ENCODE measurements at places on chromosomes 12 and 14. TPM values are rescaled to one million over a fixed set of nuclear protein-coding genes. Genes with fewer than 3 reads are reported as not detected.

- DNase-seq = peak; percentile 81
These were observed 10.3 kb upstream of the SERPINA3 start for GRCh38 chr14:94601884-94602391.

DNA sequence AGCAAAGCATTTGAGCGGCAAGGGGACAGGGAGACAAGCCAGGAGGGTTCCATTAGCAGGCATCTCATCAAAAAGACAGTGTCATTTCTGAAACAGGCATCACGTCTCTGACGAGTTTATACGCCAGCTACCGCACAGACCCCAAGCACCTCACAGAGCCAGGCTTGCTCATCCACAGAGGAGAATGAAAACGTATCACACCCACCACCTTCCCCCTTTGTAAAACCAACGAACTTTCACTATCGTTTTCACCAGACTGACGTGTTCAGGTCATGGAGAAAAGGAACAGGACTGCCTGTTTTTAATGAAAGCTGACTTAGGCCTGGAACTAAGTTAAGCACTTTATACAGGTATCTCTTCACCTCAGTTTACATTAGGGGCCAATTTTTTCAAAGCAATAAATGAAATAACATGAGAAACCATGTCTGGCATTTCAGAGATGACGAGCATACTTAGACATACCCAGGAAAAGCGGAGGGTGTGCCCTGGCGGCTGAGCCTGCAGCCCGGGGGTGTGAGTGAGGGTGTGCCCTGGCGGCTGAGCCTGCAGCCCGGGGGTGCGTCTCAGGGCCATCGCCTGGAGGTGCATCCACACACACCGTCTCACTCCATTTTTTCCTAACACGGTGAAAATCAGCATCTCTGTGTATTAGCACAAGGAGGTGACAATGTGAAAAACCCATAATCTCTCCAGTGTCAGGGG, 41.9 kb downstream of the STX2 start:
- no peak for DNase-seq

Gene TAS2R9
- total RNA-seq = not detected

DNA sequence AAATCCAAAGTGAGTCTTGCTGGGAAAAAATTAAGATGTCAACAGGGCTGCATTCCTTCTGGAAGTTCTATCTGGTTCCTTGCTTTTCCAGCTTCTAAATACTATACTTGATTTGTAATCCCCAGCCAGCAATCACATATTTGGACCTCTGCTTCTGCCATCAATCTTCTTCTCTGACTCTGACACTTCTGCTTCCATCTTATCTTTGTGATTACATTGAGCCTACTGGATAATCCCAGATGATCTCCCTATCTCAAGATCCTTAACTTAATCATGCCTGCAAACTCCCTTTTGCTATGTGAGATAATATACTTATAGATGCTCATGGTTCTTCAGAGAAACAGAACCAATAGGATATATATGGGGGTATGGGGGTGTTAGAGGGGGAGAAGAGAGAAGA, 49.9 kb upstream of the ZDHHC17 start:
- no peak for DNase-seq

- no peak for DNase-seq
These were observed 354.2 kb downstream of the TMEM132D start for GRCh38 chr12:129549656-129550055.

DNA sequence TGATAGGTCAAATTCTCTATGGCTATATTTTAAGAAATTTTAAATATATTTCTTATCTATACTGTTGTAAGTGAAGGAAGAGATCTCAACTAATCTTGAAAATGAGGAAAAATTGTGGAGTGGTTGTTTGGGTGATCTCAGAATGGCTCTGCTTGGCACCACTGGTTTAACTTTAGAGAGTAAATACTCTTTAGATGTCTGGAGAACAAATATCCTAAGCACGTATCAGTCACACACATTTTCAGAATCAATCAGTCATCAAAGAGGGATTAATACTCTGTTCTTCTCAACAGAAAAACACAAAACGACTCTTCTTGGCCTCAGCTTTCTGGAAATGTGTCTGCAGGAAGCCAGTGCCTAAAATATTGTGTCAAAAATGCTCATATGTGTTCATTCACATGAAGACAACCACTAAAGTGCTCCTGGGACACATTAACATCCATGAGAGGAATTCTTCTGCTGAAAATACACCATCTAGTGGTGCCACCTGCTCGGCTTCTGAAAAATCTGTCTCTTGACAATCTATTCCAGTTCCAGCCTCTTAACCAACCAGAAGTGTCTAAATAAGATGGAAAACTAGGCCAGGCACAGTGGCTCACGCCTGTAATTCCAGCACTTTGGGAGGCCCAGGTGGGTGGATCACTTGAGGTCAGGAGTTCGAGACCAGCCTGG, 81.1 kb upstream of the CCDC198 start:
- no peak for DNase-seq

- DNase-seq = peak; percentile 70
These were observed 41.9 kb upstream of the FKBP4 start for GRCh38 chr12:2752676-2753371.

DNA sequence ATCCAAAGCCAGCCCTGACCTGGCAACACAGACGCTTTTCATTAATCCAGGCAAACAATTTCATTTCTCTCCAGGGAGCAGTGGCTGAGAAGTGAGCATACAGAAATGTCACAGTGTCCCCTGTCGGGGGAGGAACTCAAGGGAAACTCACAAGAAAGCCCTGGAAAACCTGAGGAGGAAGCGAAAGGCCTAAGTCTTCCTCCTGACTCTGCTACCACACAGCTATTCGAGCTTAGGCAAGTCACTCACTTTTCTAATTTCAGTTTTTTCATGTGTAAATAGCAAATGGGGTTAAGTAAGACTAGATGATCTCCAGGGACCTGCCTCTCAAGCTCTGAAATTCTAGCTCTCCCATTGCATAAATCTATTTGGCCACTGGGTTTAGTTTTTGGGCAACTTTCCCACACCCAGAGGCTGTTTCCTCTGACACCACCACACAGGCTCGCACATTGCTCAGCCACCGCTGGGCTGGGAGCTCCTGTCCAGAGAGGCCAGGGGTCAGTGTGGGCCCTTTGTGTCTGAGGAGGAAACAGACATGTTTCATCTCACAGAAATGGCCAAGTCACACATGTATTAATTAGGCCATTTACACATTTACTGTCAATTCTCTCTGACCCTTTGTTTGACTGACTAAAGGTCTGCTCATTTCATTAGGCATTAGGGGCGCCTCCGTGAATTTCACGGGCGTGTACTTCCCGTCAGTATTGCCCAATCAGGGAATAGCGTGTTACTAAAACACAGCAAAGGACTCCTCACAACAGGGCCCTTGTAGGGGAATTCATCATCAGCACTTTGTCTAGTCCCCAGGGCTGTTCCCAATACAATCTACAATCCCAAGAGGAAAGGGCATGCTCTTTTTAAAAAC, 9.8 kb upstream of the PNMA1 start:
- peak; percentile 99 for DNase-seq

Gene SERPINA12
- total RNA-seq = not detected

DNA sequence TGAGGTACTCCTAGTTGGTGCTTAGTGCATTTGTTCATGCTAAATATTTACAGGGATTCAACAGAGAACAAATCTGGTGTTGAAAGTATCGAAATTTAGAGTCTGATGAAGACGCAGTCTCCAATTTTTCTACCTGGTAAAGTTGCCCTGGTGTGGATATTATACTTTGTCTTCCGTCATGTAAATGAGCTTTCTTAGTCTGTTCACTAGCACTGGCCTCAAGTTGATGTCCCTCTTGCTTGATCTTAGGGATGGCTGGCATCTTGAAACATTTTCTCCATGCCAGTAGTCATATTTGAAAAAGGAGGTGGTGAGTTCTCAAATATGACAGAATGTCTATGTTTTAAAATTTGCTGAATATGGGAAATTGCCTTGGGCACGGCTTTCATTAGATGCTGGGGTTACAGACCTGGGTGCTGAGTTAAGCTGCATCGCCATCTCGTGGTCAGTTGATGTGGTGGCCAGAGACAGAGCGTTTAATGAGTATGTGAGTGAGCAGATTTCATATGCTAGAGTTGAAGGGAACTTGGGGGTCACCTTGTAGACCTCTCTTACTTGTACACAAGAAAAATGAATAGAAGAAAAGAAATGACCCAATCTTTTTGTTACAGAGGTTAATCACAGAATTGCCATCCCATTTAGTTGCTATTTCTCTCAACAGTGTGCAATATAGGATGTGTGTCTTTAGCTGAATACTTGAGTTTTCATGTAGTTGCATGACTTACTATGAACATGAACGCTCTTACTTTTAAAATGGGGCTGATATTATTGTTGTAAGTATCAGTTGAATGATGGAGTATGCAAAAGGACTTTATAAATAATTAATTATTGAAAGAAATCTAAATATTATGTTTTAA, 172.8 kb upstream of the DCN start:
- peak; percentile 82 for DNase-seq

GRCh38 chr14:47596860-47597259, 78.5 kb downstream of the MDGA2 start:
- DNase-seq = no peak

DNA sequence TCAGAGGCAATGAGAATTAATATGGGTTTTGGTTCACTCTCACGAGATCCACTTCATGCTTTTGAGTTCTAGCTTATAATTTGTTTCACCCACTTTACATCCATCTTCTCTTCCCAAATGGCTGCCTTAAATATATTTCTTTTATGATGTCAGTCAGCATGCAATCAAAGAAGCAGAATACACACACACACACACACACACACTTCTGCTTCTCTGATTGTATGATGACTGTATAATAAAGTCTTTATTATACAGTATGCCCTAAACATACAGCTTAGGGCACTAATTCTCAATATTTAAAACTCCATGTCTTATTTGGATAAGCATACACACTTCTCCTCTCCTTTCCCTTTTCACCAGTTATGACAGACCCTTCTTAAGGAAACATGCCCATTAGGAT, 6.7 kb upstream of the ETV6 start:
- DNase-seq = no peak

- peak; percentile 75 for DNase-seq
These were observed 41.4 kb downstream of the TPCN1 start for GRCh38 chr12:113262710-113263109.

DNA sequence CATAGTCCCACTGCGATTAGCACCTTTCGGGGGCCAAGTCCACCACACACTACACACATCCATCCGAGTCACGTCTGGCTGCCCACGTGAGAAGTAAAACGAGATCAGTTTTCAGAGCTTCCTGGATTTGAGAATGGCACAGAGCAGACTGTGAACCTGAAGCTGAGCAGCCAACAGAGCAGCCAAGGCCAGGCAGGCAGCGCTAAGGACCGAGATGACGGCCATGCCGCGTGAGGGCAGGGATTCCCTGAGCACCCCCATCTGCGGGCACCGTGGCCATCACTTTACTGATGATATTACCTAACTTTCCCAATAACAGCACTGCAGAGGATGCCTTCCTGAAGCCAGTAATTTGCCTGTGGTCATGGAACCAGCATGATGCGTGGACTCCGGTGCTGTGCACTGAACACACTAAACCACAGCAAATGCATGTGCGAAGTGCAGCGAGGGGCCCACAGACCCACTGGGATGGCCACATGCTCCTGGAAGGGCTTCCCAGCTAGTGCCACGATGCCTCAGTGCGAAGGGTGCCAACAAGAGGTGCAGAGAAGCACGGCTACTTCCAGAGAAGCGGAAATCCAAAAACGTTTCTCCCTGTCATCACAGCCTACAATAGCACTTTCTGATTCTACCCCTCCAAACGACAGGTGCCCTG, 56.0 kb downstream of the RNF34 start:
- DNase-seq = no peak

GRCh38 chr12:49868952-49869815, 26.3 kb upstream of the BCDIN3D start:
- DNase-seq = peak; percentile 100

DNA sequence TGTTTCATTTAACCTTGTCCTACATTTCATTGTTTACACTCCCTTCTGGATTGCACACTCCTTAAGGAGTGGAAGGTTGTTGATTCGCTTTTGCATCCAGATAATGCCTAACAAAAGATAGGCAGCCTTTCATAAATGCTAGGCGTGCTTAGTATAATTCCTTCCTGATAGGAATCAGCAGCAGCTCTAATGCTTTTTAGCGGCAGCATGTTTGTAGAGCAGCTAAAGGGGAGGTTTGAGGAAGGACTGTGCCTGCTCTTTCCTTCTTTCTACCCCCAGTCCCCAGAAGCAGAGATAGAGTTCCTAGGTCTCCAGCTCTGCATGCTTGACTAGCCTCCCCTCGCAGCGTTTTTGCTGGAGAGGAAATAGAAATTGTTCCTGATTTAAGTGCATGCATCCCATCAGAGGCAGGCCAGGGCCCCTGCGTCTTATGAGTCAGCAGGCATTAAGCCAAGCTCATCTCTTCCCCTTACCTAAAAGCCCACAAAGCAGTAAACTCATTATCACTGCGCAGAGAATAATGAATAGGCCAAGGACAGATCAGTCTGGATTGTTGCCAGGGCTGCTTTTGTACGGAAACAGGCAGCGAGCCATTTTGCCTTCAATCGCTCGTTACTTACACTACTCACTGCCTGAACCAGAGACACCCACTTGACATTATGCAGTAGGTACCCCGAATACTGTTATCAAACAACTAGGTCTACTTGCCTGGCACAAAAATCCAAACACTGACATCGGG, 14.0 kb upstream of the TBPL2 start:
- DNase-seq = peak; percentile 85

Gene SPTB
- total RNA-seq = under 0.01 TPM

GRCh38 chr14:99512571-99513182, 31.5 kb downstream of the CCNK start:
- no peak for DNase-seq

GRCh38 chr14:97703006-97703760, 906.0 kb downstream of the VRK1 start:
- no peak for DNase-seq

GRCh38 chr12:43357141-43357540, 194.9 kb downstream of the ADAMTS20 start:
- DNase-seq = no peak

Gene TEAD4
- total RNA-seq = 22.5 TPM

Gene SERPINA3
- not detected for total RNA-seq

- no peak for DNase-seq
These were observed 159.7 kb downstream of the PAH start for GRCh38 chr12:102757154-102757881.

DNA sequence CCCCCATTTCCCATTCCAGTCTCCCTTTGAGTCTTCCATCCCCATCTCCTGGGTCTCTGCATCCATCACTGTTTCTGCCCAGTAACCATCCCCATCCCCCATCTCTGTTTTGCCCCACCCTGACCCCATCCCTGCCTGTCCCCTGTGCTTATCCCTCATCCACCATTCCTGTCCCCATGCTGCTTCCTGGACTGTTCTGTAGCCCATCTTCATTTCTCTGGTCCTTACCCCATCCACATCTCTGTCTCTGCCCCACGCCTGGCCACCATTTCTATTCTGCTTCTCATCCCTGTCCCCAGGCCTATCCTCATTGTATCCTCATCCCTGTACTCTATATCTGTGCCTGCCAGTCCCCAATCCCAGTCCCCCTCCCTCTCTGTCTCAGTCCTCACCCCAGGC, 4.2 kb downstream of the NXPH4 start:
- DNase-seq = no peak

DNA sequence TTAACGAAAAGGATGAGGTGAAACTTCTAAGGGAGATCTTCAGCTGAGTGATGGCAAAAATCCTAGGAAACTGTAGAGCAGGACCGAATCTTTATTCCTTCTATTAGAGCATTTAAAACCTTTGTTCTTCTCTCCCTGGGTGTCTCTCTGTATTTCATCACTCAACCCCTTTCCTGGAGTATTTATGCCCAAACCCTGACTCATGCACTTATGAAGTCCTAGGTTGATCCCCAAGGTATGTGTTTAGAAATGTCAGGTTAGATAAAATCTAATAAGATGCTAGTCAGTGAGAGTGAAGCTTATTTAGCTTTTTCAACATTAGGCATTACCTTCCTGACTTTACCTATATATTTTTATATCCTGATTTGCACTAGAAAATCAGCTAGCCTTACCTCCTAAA, 239.8 kb upstream of the NPAS3 start:
- peak; percentile 18 for DNase-seq

GRCh38 chr12:10031321-10031720, 839 bp downstream of the CLEC9A start:
- peak; percentile 46 for DNase-seq
